NCI-H2107 (cell line): ENCODE measurements at places on chromosomes 4 and X.

GRCh38 chrX:106415276-106415895, 196.4 kb upstream of the RADX start:
- DNase-seq: no peak

DNA sequence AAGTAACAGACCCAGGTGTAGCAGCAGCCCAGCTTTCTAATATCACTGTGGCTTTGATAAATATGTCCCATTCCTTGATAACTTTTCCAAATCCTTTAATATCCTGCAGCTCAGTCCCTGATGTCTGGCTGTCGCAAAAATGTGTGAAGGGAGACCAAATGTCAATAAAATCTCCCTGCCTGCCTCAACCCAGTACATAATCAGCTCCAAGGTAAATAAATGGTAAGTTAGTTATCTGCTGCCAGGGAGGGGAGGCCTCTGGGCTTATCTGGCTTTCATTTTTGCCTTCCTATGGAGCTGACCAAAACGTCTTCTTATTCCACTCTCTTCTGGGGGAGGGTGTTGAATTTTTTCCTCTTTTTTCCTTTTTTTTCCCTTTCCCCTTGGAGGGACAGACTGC, 630.6 kb downstream of the MID1IP1 start:
- no peak for DNase-seq

DNA sequence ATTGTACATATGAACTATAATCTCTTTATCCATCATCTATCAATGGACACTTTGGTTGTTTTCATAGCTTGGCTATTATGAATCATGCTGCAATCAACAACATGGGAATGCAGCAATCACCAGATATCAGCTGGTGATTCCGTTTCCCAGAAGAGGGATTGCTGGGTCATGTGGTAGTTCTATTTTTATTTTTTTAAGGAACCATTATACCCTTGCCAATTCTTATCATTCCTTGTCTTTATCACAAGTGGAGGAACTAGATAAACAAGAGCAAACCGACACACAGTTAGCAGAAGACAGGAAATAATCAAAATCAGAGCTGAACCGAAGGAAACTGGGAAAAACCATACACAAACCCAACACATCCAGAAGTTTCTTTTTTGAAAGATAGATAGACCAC, 14.5 kb upstream of the LNX1 start:
- DNase-seq: no peak

DNA sequence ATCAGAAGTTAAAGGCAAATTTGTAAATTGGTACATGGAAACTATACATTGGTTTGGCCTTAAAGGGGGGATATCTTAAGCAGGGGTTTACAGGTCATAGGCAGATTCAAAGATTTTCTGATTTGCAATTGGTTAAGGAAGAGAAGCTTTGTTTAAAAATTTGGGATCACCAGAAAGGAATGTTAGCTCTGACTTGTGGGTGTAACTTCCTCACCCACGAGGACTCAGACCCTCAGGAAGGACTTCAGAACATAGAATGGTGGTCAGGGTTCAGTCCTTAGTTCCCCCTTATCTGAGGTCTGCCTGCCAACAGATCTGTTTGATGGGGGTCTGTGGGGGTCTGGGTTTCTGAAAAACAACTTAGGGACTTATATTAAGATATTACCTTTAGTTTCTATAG, 427.4 kb upstream of the DIPK2B start:
- DNase-seq: no peak

DNA sequence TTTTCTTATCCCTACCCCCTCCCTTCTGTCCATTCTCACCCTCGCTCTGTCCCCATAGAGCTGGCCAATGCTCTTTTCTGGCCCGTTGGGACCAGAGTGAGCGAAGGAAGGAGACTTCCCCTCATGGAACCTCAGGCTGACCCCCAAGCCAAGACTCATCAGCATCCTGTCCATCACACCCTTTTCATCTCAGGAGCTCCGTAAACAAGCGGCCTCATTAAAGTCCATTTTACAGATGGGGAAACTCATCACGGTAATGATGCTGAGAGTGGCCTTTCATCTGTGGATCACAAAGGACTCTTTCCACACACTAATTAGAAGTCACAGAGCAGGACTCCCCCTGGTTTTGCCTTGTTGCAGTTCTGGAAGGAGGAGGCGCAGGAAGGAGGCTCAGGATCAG, 67.4 kb upstream of the SLC34A2 start:
- no peak for DNase-seq

GRCh38 chr4:9762823-9763475, 18.5 kb upstream of the DRD5 start:
- DNase-seq: peak; percentile 47

GRCh38 chr4:56535915-56536314, 30.3 kb downstream of the ARL9 start:
- DNase-seq: no peak

- DNase-seq: no peak
Observed at GRCh38 chr4:10196191-10196590, 79.6 kb upstream of the WDR1 start.
